ENCODE measurements at places on chromosomes 11 and 22. TPM values are rescaled to one million over a fixed set of nuclear protein-coding genes. Genes with fewer than 3 reads are reported as not detected.

The UCP3 gene
- total RNA-seq: 3.6 TPM

The MUC15 gene
- total RNA-seq: 135 TPM

DNA sequence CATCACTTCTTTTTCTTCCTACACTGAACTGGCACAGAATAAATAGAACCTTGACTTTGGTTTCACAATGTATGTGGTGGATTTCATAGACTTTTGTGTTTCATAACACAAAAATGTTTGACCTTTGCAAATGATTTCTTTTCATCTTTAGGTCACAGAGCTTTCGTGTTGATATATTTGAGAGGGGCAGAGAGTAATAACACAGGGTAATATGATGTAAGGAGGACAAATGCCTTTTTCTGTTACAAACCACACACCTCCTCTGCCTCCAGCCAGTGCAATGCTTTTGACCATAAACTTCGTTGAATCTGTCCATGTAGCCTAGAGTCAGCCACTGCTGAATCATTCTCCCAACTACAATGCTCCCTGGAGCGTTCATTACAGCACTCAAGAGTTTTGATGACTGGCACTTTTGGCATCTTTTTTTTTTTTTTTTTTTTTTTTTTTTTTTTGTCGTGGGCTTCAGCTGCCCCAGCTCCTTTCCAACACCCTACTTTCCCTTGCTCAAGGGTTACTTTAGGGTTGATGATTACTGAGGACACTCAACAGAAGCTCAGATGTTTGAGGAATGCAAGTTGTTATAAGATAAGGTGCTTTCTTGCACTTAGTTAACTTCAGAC is 11.4 kb upstream of the CAT start:
- H3K4me3 ChIP-seq: no peak overlapping the region
- H3K27me3 ChIP-seq: no peaks in the 10 kb centered on the region
- no peaks in the 10 kb centered on the region for H3K4me1 ChIP-seq
- peak; percentile 64 for DNase-seq
- peak overlapping the region; percentile 85 for H3K27ac ChIP-seq
- no peaks in the 10 kb centered on the region for H3K36me3 ChIP-seq

The RIBC2 gene
- total RNA-seq: not detected

The XKR3 gene
- not detected for total RNA-seq

The PKP3 gene
- total RNA-seq: 44.4 TPM

DNA sequence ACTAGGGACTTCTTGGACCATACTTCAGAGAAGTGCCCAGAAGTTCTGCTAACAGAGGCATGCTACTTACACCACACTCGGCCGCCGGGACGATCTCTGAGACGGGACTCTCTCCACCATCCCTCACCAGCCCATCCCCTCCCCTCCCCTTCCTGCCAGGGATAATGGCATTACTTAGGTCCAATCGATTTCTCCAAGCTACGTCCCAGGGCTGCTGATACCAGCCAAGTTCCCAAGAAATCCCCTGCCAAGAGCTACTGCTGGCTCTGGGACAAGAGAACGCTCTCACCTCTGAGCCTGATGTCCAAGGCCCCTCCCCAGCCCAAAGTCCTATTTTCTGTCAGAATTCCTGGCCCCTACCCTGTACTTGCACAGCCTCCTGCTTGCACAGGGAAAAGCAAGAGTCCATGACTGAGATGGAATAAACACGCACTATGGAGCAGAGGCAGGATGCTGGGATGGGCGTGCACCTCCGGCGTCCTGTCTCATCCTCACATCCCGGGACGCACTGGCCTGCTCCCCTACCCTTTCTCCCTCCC is 42.7 kb downstream of the GDPD5 start:
- H3K4me3 ChIP-seq: no peak overlapping the region
- H3K27ac ChIP-seq: no peak overlapping the region
- DNase-seq: no peak
- no peaks in the 10 kb centered on the region for H3K36me3 ChIP-seq
- no peaks in the 10 kb centered on the region for H3K27me3 ChIP-seq
- H3K4me1 ChIP-seq: no peaks in the 10 kb centered on the region

The SIPA1 gene
- total RNA-seq: 40.6 TPM

DNA sequence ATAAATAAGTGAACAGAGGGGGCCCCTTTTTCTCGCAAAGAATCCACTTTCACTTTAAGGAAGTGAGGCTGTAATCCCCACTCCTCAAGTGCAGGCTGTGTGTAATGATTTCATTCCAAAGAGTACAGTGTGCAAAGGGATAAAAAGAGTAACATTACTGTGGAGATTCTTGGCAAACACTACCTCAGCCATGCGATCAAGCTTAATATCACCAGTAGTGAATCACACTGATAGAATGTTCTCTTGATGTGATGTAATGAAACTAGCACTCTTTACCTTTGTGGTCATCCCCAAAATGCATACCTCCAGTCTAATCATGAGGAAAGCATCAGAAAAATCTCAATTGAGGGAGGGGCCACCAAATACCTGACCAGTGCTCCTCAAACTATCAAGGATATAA is 246.1 kb upstream of the CHORDC1 start:
- H3K4me3 ChIP-seq: no peak overlapping the region
- H3K4me1 ChIP-seq: no peaks in the 10 kb centered on the region
- no peak overlapping the region for H3K27ac ChIP-seq
- DNase-seq: no peak
- H3K36me3 ChIP-seq: no peaks in the 10 kb centered on the region

- H3K36me3 ChIP-seq: no peaks in the 10 kb centered on the region
- H3K27me3 ChIP-seq: no peaks in the 10 kb centered on the region
- peaks cover 13% of the 10 kb centered on the region for H3K4me1 ChIP-seq
These were observed 494 bp downstream of the CHID1 start for GRCh38 chr11:910044-910588.

DNA sequence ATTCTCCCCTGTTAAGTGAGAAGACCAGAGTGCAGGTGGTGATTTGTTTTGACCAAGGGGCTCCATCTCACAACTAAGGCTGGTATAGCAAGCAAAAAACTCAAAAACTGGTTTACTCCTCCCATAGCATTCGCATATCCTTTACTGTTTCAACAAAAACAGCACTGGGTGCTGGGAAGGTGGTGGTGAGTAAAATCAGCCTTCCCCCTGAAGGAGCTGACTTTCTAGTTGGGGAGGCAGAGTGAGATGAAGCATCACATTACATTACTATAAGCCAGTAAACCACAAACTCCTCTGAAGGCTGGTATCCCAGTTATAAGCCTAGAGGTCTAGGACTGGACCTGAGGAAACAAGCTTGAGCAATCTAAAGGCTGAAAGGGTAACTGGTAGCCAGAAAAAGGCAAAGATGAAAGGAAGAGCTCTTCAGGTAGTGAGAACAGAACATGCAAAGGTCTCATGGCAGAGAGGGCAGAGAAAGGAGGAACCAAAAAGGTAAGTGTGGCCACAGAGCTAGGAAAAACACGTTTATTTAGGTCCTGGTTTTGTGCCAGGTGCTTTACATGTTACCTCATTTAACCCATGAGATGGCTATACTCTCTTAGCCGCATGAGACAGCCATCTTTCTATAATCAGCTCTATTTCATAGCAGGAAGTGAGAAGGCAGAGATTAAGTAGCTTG is 22.3 kb downstream of the TMEM123 start:
- H3K36me3 ChIP-seq: peaks cover 3% of the 10 kb centered on the region
- DNase-seq: no peak
- peaks cover 40% of the 10 kb centered on the region for H3K4me1 ChIP-seq
- H3K4me3 ChIP-seq: no peak overlapping the region

The UBXN1 gene
- 174 TPM for total RNA-seq

DNA sequence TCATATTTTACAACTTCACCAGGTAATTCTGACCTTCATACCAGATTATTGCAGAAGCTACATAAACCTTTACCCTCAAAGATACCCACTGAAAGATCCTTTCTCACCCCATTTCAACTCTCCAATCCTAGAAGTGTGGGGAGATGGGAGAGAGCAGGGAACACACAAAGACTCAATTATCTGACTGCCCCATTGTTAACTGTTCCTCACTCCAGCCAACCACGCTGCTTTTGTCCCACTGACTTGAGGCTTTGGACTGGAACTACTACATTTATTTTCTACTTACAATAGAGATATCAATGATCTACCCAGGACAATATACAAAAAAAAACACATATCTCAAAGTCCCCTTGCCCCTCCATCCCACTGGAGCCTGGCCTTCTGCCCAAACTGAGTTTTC is 44.7 kb upstream of the SLN start:
- H3K27me3 ChIP-seq: no peaks in the 10 kb centered on the region
- DNase-seq: no peak
- no peak overlapping the region for H3K27ac ChIP-seq
- H3K36me3 ChIP-seq: no peaks in the 10 kb centered on the region

DNA sequence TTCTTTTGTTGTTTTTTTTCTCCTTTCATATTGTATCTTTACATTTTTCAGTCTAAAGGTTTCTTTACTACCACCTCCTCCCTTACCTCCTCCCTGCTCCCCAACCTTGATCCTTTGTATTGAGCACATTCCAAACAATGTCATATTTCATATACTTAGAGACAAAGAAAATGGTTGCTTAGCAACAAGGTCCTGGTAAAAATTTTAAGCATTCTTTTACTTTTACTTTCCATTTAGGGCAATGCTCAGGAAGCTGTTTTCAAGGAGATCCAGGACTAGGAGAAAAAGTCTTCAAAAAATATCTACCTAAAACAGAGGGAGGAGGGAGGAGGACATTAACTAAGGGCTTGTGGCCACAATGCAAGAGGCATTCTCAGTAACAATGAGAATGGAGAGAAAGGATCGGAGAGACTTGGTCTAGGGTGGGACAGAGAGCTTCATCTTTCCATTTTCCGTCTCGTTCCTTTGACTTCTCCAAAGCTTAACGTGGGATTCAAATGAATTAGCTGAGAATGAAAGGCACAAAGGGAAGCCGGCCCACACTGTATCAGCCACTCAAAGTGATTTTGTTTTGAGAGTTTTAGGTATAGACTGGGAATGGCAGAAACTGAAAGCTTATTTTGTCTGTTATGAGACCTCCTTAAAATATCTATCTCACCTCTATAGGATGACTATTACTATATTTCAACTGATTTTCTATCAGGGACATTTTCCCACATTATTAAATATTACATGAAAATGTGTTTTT is 455.7 kb downstream of the RAB38 start:
- no peak overlapping the region for H3K4me3 ChIP-seq
- no peaks in the 10 kb centered on the region for H3K4me1 ChIP-seq
- no peak for DNase-seq

- DNase-seq: no peak
- H3K27ac ChIP-seq: no peak overlapping the region
- H3K27me3 ChIP-seq: no peaks in the 10 kb centered on the region
- no peak overlapping the region for H3K4me3 ChIP-seq
- H3K4me1 ChIP-seq: no peaks in the 10 kb centered on the region
These were observed 14.6 kb upstream of the HIKESHI start for GRCh38 chr11:86287468-86287796.

DNA sequence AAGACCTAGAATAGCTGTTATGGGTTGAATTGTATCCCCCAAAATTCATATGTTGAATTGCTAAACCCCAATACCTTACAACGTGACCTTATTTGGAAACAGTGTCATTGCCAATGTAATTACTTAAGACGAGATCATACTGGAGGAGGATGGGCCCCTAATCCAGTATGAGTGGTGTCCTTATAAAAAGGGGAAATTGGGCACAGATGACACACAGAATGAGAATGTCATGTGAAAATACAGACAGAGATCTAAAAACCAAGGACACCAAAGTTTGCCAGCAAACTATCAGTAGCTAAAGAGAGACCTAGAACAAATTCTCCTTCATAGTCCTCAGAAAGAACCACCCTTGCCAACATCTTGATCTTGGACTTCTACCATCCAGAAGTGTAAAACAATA is 127.7 kb downstream of the ATXN10 start:
- DNase-seq: no peak
- no peaks in the 10 kb centered on the region for H3K4me1 ChIP-seq
- no peaks in the 10 kb centered on the region for H3K36me3 ChIP-seq
- H3K27me3 ChIP-seq: no peaks in the 10 kb centered on the region
- H3K4me3 ChIP-seq: no peak overlapping the region

DNA sequence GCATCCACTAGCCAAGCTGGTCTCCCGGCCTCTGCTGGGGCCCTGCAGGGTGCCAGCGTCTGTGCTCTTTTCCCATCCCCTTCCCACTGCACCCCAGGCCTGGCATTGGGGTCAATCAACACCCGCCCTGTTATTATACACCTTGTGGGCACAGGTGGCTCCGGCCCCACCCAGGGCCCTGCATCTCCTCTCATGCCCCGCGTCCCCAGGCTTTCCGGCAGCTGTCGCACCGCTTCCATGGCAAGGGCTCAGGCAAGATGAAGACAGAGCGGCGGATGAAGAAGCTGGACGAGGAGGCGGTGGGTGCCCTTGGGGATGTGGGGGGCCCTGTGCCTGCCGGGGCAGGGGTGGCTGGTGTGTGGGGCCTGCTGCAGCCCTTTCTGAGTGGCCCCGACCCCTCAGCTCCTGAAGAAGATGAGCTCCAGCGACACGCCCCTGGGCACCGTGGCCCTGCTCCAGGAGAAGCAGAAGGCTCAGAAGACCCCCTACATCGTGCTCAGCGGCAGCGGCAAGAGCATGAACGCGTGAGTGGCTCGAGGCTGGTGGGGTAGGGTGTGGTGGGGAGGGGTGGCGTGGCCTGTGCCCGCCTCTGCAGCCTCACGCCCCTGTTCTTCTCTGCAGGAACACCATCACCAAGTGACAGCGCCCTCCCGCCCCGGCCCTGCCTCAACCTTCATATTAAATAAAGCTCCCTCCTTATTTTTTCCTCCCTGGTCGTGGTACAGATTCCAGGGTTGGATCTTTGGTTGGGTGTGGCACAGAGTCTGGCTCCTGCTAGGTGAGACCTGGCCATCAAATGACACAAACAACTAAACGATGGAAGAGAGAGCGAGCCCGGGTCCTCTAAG is 17.1 kb downstream of the SART1 start:
- peaks cover 28% of the 10 kb centered on the region for H3K36me3 ChIP-seq
- no peak overlapping the region for H3K4me3 ChIP-seq
- no peak for DNase-seq
- H3K4me1 ChIP-seq: no peaks in the 10 kb centered on the region
- no peaks in the 10 kb centered on the region for H3K27me3 ChIP-seq

- H3K4me1 ChIP-seq: no peaks in the 10 kb centered on the region
- no peaks in the 10 kb centered on the region for H3K36me3 ChIP-seq
- H3K27ac ChIP-seq: no peak overlapping the region
- DNase-seq: no peak
These were observed 124.9 kb downstream of the MN1 start for GRCh38 chr22:27676545-27677213.

DNA sequence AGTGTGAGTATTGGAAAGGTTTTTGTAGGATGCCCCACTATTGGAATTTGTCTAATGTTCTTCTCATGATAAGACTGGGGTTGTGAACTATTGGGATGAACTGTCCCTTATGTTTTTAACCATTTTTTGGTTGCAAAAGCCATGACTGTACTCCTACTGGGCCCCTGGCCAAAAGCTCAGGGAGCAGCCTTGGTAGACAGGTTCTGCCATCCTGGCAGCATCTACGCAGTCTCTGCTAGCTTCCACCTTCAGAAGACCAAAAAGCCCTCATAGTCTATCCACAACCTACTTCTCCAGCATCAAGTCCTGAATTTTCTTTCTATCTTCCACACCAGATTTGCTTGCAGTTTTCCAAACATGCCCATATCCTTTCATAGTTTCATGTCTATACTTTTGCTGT is 211.8 kb downstream of the TENM4 start:
- H3K27ac ChIP-seq: no peak overlapping the region
- H3K4me1 ChIP-seq: peaks cover 41% of the 10 kb centered on the region
- no peaks in the 10 kb centered on the region for H3K27me3 ChIP-seq

All from thyroid gland (tissue), 4 donors.